Stimulated activated CD4-positive, alpha-beta T cell treated with anti-CD3 and anti-CD28 coated beads, Interleukin-1b, Interleukin-23, amount 100 ng/mL, for 4 hours (primary cell): ENCODE measurements at places on chromosomes 7 and 10.

DNA sequence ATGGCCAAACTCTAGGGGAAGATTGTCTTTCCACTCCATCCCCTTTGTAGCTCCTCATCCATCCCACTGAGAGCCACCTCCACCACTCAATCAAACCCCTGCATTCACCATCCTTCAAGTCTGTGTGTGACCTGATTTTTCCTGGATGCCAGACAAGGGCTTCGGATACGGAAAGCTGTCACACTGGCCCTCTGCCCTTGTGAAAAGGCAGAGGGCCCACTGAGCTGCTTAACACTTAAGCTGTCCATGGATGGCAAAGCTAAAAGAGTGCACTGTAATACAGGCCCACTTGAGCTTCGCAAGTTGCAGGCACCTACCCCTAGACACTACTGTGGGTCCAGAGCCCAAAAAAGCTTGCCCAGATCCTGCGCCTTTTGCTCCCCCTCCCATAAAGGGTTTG, 237.2 kb downstream of the MAGI2 start:
- DNase-seq = no peak

DNA sequence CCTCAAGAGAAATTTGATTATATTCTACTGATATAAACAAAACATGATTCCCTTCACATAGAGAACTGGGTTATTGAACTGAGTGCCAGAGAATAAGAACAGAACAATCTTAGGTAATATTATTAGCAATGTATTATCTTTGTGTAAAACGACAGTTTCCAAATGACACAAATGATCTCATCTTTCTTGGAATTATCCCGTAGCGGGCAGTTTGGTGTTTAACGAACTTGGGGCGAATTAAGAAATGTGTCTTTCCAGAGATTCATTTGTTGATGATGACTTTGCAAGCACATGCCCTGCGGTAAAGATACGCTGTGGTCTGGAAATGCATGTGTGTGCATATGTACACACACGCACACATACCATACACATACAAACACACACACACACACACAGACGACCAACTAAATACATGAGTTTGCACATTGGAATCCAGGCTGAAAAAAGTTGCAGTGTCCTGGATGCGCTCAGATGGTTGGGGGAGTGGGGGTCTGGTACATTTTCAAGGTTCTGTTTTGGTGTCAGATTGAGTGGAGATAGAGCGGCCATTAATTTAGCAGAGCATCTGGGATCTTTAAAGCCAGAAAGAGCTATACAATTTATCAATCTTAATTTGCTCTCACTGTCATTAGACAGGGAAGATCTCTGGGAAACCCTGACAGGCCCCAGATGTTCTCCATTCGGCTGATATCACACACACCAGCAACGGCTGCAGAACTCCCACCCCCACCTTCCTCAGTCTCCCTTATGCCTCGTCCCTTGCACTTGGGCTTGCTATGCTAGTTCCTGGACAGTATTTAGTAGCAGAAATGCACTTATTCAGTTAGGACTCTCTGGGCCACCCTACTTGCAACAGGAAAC, 112.4 kb upstream of the FAM171A1 start:
- no peak for DNase-seq

- DNase-seq = peak; percentile 65
Observed at GRCh38 chr10:96765406-96766240, 45.3 kb upstream of the PIK3AP1 start.

- DNase-seq = no peak
Observed at GRCh38 chr10:12380999-12381398, 31.7 kb downstream of the CAMK1D start.

DNA sequence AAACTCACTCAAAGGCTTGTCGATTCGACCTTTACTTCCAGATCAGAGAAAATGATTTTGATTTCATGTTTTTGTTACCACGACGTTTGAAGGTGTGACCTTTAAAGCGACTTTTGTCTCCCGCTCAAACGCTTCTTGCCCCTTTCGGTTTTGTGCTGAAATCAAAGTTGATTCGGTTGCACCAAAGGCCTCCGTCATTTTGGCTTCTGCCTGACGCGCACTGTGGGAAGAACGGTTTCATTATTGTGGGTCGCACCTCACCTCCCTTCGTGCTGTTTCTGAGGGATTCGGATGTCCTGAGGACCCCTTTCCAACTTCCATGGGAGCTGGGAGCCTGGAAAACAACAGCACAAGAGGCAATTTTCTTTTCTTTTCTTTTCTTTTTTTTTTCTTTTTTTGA, 176.9 kb downstream of the DNAJB6 start:
- DNase-seq = no peak

DNA sequence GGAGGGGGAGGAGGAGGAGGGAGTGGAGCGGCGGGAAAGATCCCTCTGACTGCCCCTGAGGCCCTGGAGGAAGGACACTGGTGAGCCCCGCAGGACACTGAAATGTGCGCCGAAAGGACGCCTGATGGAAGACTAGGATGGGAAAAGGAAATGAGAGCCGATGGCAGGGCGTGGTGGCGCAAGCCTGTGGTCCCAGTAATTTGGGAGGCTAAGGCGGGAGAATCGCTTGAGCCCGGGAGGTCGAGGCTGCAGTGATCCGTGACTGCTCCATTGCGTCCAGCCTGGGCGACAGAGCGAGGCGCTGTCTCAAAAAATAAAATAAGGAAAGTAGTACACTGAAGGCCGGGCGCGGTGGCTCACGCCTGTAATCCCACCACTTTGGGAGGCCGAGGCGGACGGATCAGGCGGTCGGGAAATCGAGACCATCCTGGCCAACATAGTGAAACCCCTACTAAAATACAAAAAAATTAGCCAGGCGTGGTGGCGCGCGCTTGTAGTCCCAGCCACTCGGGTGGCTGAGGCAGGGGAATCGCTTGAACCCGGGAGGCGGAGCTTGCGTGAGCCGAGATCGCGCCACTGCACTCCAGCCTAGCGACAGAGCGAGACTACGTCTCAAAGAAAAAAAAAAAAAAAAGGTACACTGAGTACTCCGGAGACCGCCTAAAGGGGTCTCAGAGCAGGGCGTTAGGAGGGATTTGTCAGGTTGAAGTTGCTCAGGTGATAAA, 561 bp upstream of the HNRNPF start:
- DNase-seq = peak; percentile 52

- DNase-seq = no peak
Observed at GRCh38 chr10:127535802-127536515, 13.2 kb upstream of the NPS start.

DNA sequence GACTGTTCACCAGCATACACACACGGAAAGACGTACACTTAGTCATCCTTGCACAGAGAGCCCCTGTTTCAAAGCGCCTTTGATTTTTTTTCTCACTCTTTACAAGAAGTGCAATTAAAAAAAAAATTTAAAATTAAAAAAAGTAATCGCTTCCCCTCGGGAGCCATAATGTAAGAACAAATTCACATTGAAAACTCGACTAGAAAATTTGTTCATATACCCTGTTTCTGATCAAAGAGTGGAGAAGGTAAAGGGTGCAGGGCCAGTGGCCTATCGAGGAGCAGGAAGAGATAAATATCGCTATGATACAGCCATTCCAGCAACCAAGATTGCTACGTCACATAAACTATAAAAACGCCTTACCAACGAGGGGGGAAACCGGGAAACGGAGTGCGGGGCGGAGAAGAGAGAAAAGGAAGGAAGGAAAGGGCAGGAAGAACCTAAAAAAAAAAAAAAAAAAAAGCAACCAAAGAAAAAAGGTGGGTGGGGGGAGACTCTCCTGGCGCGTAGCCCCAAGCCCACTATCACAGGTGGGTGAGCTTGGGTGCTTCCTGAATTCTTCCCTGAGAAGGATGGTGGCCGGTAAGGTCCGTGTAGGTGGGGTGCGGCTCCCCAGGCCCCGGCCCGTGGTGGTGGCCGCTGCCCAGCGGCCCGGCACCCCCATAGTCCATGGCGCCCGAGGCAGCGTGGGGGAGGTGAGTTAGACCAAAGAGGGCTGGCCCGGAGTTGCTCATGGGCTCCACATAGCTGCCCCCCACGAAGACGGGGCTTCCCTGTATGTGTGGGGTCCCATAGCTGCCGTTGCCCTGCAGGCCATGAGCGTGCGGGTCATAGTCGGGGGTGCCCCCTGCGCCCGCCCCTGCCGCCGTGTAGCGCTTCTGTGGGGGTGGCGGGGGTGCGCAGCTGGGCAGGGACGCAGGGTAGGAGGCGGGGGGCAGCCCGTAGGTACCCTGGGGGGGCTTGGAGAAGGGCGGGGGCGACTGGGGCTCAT, 5.2 kb upstream of the HOXA2 start:
- no peak for DNase-seq

- no peak for DNase-seq
Observed at GRCh38 chr10:52811776-52812175, 39.2 kb upstream of the MBL2 start.

DNA sequence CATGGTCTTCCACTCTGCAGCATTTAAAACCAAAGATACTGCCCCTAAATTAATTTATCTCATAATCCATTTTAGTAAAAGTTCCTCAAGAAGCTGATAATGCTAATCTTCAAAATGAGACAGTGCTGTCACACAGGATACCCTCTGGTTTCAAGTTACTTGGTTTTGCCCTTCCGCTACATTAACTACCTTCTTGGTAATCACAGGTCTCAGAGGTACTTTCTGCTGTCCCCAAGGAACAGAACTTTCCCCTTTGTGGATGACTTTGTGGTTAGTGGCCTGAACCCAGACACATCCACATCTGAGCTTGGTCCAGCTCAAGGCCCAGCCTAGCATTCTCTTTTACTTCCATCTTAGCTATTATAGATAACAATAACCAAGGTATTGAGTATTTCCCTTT, 88.8 kb upstream of the TMEM26 start:
- DNase-seq = no peak

DNA sequence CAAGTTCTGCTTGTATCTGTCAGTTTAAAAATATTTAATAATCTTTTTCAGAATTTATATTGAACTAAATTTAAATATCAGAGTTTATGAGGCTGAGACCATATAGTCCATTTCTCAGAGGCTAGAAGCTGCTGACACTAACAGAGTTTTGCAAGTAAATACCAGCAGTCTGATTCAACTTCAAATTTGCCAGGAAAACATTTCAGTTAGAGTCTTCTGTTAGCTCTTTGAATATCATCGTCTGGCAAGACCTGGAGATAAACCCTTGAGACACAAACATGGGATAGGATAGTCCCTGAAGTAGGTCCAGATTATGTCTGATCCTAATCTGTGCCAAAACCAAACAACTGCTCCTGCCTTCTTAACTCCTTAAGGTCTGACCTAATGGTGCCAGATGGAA, 472.8 kb upstream of the STEAP1 start:
- no peak for DNase-seq

GRCh38 chr7:141820067-141820466, 21.2 kb downstream of the PRSS37 start:
- no peak for DNase-seq

DNA sequence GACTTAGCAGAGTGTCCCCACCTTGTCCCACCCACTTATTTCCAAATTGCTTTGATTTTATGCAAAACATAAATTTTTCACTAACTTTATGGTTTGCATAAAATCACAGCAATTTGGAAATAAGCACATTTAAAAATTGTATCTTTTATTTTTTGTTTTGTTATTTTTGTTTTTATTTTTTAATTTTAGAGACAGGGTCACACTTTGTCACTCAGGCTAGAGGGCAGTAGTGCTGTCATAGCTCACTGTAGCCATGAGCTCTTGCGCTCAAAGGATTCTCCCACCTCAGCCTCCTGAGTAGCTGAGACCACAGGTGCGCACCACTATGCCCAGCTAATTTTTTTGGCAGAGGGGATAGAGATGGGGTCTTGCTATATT, 43.2 kb downstream of the APBB1IP start:
- DNase-seq = no peak

GRCh38 chr10:271201-271600, 135.9 kb downstream of the ZMYND11 start:
- no peak for DNase-seq

GRCh38 chr7:29487424-29487823, 76.2 kb upstream of the PRR15 start:
- DNase-seq = no peak

- DNase-seq = no peak
Observed at GRCh38 chr10:1893941-1894340, 156.6 kb upstream of the ADARB2 start.

DNA sequence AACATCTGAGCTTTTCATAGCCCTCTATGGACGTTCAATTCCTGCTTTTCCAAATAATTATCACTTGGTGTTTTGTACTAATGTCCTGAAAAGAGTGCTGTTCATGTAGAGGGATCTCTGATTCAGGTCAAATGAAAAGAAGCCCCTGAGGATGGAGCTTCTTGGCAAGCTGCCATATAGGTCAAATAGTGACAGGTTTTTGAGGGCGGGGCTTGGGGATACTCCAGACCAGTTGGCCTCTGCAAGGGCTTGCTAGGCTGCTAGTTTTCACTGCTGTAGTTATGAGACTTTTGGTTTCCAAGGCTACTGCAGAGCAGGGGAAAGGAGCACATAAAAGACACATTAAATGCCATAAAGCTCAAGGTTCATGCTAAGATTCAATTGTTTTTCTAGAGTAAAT, 257.2 kb upstream of the CACNA2D1 start:
- no peak for DNase-seq

- no peak for DNase-seq
Observed at GRCh38 chr7:135200821-135201331, 10.4 kb downstream of the WDR91 start.

DNA sequence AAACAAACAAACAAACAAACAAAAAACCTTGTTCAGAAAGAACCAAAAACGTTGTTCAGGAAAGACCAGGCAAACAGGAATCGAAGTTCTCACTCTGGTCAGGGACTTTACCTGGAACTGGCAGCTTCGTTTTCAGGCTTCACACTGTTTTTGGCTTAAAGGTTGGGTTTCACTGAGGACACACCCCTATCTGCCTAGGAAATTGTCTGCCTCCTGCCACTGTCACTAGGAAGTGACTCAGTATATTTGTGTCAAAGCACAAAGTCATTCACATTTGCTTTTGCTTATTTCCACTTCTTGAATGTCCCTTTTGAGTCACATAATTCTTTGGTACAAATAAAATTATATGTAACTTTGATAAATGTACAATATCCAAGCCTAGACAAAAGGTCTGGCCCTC, 37.9 kb downstream of the PNLIPRP3 start:
- no peak for DNase-seq

- DNase-seq = no peak
Observed at GRCh38 chr7:99707096-99707495, 27.3 kb upstream of the CYP3A5 start.

GRCh38 chr10:49055221-49055849, 60.0 kb downstream of the VSTM4 start:
- DNase-seq = no peak

DNA sequence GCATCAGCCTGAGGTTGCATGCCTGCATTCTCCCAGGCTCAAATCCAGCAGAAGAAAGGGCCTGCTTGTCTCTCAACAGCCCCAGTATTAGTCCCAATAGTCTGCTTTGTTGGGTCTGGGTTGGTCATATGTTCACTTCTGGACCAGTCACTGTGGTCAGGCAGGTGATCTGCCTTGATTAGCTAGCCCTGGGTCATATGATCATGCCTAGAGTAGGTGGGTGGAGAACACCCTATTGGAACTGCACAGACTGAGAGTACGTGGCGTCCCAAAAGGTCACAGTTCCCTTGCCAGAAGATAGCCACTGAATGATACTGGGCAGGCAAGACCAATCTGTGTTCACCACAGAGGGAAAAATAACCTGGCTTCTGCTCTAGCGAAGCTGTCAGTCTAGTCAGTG, 80.1 kb downstream of the SH2D4B start:
- no peak for DNase-seq
